ENCODE measurements at places on chromosomes 4 and X. TPM values are rescaled to one million over a fixed set of nuclear protein-coding genes. Genes with fewer than 3 reads are reported as not detected.

GRCh38 chrX:41384051-41384705 is 50.2 kb downstream of the DDX3X start:
- peak; percentile 81 for DNase-seq
- H3K4me1 ChIP-seq = no peaks in the 10 kb centered on the region
- H3K4me3 ChIP-seq = no peak overlapping the region
- no peaks in the 10 kb centered on the region for H3K27me3 ChIP-seq

DNA sequence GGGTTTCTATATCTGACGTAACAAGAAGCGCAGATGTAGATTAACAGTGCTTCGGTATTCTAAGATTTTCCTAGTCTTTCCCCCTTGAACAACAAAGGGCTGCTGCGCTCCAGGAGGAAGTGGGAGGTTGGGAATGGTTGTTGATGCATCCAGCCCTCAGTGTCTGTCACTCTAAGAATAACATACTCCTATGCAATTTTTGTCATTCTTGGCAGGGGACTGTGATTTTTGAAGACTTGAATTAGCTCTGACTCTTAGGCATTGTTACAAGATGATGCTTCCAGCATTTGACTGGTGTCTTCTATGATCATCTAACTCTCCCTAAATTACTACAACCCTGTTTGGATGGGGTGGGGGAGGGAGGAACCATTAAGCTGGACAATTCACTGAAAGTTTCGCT is 394.2 kb downstream of the ARHGAP24 start:
- DNase-seq = no peak
- peak overlapping the region; percentile 26 for H3K27ac ChIP-seq
- peaks cover 39% of the 10 kb centered on the region for H3K4me1 ChIP-seq
- H3K27me3 ChIP-seq = no peaks in the 10 kb centered on the region
- H3K4me3 ChIP-seq = no peak overlapping the region

GRCh38 chrX:76454456-76454927 is 27.0 kb downstream of the MAGEE1 start:
- no peak overlapping the region for H3K27ac ChIP-seq
- DNase-seq = no peak
- no peak overlapping the region for H3K4me3 ChIP-seq
- no peaks in the 10 kb centered on the region for H3K36me3 ChIP-seq

DNA sequence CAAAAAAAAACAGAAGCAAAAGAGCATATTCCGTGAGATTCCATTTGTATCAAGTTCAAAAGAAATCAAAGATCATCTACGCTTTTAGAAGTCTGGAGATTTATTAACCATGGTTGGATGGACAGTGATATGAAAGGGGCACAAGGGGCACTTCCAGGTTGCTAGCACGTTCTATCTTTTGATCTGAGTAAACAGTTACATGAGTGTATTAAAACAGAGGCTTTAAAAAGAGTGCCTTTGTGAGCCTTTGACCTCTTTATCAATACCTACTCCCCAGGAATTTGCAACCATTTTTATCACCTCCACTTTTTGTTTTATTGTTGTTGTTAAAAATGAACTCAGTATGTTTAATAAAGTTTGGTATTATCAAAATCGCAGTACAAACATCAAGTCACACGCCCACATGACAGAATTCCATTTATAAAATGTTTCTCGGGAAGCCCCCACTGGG is 72.4 kb upstream of the UCP1 start:
- H3K4me1 ChIP-seq = peaks cover 5% of the 10 kb centered on the region
- DNase-seq = no peak
- H3K27ac ChIP-seq = peak overlapping the region; percentile 61
- H3K4me3 ChIP-seq = no peak overlapping the region

DNA sequence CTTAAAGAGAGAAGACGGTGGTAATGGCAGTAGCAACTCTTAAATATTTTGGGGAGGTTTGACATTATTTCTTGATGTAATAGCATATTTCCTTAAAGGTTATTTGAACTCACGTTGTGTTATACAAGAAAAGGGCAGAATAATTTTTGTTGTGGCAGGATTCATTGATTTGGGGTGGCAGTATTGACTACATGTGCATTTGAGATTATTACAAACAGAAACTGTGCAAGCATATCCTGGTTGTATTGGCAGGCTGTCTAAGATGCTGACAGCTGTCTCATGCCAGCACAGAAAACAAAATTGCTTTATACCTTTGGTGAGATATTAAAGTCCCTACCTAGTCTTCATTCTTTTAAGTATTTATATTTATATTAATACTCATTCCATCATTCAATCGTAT is 300.7 kb upstream of the MAGEC2 start:
- no peaks in the 10 kb centered on the region for H3K4me1 ChIP-seq
- H3K4me3 ChIP-seq = no peak overlapping the region
- no peaks in the 10 kb centered on the region for H3K27me3 ChIP-seq
- no peak overlapping the region for H3K27ac ChIP-seq
- H3K36me3 ChIP-seq = no peaks in the 10 kb centered on the region
- no peak for DNase-seq

GRCh38 chr4:33060674-33061542 is 2340.7 kb downstream of the PCDH7 start:
- DNase-seq = no peak
- no peak overlapping the region for H3K4me3 ChIP-seq
- no peaks in the 10 kb centered on the region for H3K27me3 ChIP-seq
- H3K4me1 ChIP-seq = no peaks in the 10 kb centered on the region
- H3K27ac ChIP-seq = no peak overlapping the region

GRCh38 chrX:13093529-13094140 is 49.2 kb upstream of the FAM9C start:
- no peak overlapping the region for H3K27ac ChIP-seq
- no peak overlapping the region for H3K4me3 ChIP-seq
- no peak for DNase-seq
- no peaks in the 10 kb centered on the region for H3K36me3 ChIP-seq
- H3K27me3 ChIP-seq = no peaks in the 10 kb centered on the region
- peaks cover 24% of the 10 kb centered on the region for H3K4me1 ChIP-seq

GRCh38 chr4:158016511-158016910 is 156.3 kb downstream of the GASK1B start:
- no peak overlapping the region for H3K4me3 ChIP-seq
- no peak overlapping the region for H3K27ac ChIP-seq
- peaks cover 20% of the 10 kb centered on the region for H3K4me1 ChIP-seq
- no peaks in the 10 kb centered on the region for H3K36me3 ChIP-seq
- H3K27me3 ChIP-seq = no peaks in the 10 kb centered on the region

DNA sequence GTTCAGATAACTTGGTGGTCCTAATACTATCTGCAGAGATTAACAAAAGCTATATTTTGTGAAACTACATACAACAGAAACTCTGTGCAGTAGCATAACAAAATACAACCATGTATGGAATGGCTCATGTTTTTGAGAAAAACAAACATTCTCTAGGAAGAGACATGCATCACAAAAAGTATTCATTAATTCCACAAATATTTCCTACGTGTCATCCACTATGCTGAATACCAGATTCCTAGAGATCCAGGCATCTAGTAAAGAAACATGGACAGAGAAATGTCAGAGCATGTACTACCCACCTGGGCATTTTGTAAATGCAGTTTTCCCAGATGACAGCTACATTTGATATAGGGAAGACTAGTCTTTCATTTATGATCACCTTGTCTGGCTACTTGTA is 248.1 kb downstream of the OPHN1 start:
- no peaks in the 10 kb centered on the region for H3K36me3 ChIP-seq
- no peaks in the 10 kb centered on the region for H3K4me1 ChIP-seq
- H3K27me3 ChIP-seq = no peaks in the 10 kb centered on the region
- no peak overlapping the region for H3K4me3 ChIP-seq
- no peak overlapping the region for H3K27ac ChIP-seq

DNA sequence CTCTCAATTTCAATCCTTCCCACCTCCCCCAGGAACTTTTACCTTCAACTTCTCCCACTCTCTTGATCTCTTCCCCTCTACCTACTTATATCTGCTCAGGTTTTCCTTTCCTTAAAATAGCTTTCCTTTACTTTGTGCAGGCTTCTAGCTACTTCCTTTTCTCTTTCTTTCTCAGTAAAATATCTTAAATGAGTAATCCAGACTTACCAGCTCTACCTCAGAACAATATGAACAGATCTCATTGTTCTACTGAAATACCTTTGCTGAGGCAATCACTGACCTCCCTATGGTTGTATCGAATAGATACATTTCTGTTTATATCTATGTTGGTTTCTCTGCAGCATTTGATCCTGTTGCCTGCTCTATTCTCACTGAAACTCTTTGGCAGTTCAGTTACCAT is 86.7 kb upstream of the WDR44 start:
- no peaks in the 10 kb centered on the region for H3K27me3 ChIP-seq
- H3K4me3 ChIP-seq = no peak overlapping the region
- no peaks in the 10 kb centered on the region for H3K4me1 ChIP-seq

GRCh38 chr4:102263024-102263787 is 82.1 kb downstream of the SLC39A8 start:
- no peak overlapping the region for H3K27ac ChIP-seq
- no peaks in the 10 kb centered on the region for H3K27me3 ChIP-seq
- no peaks in the 10 kb centered on the region for H3K4me1 ChIP-seq
- no peak for DNase-seq
- H3K4me3 ChIP-seq = no peak overlapping the region
- H3K36me3 ChIP-seq = no peaks in the 10 kb centered on the region

GRCh38 chr4:149791851-149792250 is 23.8 kb downstream of the IQCM start:
- DNase-seq = no peak
- H3K27ac ChIP-seq = no peak overlapping the region
- no peaks in the 10 kb centered on the region for H3K36me3 ChIP-seq
- no peaks in the 10 kb centered on the region for H3K4me1 ChIP-seq

DNA sequence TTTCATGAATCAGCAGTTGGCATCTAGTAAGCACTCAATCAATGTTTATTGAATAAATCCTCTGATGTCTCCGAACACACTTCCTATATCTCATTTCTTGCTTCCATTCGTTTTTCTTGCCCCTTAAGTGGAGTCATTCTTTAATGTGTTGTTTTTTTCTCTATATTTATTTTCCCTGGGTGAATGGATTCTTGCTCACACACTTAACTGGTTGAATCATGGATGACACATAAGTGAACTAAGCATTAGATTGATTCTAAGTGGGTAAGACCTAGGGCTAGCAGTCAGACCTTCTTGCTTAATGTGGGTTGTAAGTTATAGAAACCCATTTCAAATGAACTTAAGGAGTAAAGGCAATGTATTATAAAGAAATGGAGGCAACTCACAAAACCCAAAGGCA is 111.1 kb downstream of the RTL3 start:
- H3K4me3 ChIP-seq = no peak overlapping the region
- no peaks in the 10 kb centered on the region for H3K4me1 ChIP-seq
- H3K36me3 ChIP-seq = no peaks in the 10 kb centered on the region
- no peak overlapping the region for H3K27ac ChIP-seq
- no peak for DNase-seq
- no peaks in the 10 kb centered on the region for H3K27me3 ChIP-seq

DNA sequence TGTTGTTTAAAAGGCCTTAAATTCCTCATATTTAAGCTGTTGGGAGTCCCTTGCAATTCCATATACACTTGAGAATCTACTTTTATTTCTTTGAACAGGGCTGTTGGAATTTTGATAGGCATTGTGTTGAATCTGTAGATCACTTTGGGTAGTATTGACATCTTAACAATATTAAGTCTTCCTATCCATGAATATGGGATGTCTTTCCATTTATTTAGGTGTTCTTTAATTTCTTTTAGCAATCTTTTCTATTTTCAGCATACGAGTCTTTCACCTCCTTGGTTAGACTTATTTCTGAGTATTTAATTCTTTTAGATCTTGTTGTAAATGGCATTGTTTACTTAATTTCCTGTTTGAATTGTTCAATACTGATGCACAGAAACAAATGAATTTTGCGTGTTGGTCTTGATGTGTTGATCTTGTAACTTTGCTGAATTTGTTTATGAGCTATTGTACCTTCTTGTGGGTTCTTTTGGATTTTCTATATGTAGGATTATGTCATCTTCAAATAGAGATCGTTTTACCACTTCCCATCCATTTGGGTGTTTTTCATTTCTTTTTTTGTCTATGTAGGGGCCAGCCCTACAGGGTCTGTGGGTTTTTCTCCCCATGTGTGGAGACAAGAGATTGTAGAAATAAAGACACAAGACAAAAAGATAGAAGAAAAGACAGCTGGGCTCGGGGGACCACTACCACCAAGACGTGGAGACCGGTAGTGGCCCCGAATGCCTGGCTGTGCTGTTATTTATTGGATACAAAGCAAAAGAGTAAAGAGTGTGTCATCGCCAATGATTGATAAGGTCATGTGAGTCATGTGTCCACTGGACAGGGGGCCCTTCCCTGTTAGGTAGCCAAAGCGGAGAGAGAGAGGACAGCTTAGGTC is 18.2 kb upstream of the CTBP1 start:
- no peak for DNase-seq
- no peaks in the 10 kb centered on the region for H3K4me1 ChIP-seq
- no peak overlapping the region for H3K4me3 ChIP-seq
- H3K27ac ChIP-seq = no peak overlapping the region
- H3K36me3 ChIP-seq = no peaks in the 10 kb centered on the region
- no peaks in the 10 kb centered on the region for H3K27me3 ChIP-seq

- peaks cover 5% of the 10 kb centered on the region for H3K4me1 ChIP-seq
- H3K4me3 ChIP-seq = peak overlapping the region; percentile 75
- peak; percentile 92 for DNase-seq
- peaks cover 8% of the 10 kb centered on the region for H3K27me3 ChIP-seq
These were observed 205.3 kb downstream of the TENM3 start for GRCh38 chr4:182448281-182449151.

- no peaks in the 10 kb centered on the region for H3K36me3 ChIP-seq
- no peak overlapping the region for H3K27ac ChIP-seq
- H3K4me1 ChIP-seq = peaks cover 5% of the 10 kb centered on the region
- H3K4me3 ChIP-seq = no peak overlapping the region
These were observed 142.2 kb downstream of the AMMECR1 start for GRCh38 chrX:110175696-110176095.

DNA sequence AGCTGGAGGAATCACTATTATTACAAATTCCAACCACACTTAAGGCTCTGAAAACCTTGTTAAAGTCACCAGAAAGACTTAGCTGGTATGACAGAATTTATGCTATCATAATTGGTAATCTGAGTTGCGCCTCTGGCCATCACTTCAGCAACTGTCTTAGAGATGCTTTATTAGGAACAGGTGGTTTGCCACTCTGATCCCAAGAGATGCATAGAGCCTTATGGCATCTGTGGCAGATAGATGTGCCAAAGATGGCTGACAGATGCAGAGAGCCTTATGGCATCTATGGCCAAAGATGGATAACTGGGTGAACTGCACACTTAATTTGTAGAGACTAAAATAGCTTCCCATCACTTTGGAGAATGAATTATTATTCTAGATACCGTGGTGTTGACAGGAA is 32.3 kb upstream of the PLAC8 start:
- DNase-seq = no peak
- no peak overlapping the region for H3K27ac ChIP-seq

DNA sequence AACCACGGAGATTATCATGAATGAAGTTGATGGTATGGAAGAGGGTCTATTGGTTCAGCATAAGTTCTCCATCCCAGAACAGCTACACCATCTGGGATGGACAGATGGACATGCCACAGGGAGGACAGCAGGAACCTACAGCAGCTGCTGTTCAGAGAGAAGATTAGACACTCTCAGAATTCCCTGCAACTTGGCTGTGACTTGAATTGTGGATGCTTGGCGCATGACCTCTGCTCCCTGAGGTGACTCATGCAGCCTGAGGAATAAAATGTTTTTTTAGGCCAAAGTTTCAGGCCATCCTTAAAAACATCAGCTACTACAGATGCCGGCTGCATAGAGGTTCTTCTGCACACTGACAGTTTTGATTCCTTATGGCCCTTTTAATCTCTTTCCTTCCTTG is 97.3 kb downstream of the RS1 start:
- DNase-seq = peak; percentile 47
- H3K36me3 ChIP-seq = no peaks in the 10 kb centered on the region
- H3K27me3 ChIP-seq = no peaks in the 10 kb centered on the region
- H3K4me3 ChIP-seq = no peak overlapping the region
- no peak overlapping the region for H3K27ac ChIP-seq
- no peaks in the 10 kb centered on the region for H3K4me1 ChIP-seq

The PCDH19 gene
- total RNA-seq = 0.88 TPM

The ADAD1 gene
- total RNA-seq = not detected

The FLNA gene
- 155 TPM for total RNA-seq

The HDAC6 gene
- total RNA-seq = 36.9 TPM

All from heart left ventricle (tissue), 16 donors.